ENCODE measurements at places on chromosomes 16 and 17. TPM values are rescaled to one million over a fixed set of nuclear protein-coding genes. Genes with fewer than 3 reads are reported as not detected.

DNA sequence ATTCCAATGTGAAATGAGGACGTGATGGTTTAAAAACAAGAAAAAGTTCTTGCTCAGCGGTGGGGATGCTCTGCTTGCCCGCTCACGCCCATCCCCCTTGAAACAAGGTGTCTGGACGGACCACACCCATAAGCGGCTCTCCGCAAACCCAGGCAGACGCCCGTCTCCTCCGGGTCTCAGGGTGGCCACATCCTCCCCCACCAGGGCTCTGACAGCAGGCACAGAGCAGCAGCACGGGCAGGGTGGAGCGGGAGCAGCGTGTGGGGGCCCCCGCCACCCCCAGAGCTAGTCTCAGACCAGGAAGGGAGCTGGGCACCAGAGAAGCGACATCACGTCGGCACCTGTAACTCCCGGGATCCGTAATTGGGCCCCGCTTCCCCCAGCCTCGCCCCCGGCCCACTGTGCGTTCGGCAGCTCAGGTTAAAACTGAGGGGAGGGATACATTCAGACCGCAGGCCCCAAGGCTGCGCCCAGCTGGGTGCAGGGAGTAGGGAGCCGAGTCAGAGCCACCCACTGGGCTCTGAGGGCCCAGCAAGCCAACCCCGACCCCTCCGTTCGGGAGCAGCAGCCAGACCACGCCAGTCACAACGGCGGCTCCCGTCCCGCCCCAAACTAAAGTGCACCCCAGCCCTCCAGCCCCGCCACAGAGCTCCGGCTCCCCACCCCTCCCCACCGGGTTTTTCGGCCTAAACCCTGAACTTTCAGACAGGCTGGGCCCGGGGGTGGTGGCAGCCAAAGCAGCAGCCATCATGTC is 22.0 kb downstream of the CLUH start:
- no peak for DNase-seq

DNA sequence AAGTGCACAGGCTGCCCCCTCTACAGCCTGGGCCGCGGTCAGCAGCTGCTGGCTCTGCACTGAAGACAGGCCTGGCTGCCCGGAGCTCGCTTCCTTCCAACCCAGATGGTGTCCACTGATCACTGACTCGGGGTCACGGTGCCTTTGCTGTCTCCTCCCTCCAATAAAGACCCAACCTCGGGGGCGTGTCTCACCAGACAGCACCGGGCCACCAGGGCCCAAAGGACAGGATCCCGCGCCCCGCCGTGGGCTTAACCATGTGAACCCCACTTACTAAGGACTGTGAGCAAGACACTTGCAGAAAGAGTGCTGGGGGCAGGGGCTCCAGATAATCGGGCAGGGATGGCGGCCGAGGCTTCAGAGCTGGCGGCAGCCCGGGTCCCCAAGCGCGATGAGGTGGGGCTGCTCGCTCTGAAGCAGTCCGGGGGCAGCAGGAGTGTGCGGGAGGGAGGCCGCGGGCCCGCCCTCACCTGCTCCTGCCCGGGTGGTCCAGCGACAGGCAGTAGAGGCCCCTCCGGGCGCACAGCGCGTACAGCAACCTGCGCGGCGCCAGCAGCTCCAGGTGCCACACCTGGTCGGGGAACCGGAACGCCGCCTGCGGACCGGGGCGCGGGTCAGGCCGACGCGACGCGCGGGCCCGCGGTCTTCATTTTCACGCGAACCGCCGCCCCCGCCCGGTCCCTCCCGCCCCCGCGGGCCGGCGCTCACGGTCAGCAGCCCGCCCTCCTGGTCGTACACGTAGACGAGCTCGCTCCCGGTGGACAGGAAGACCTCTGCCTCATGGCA is 502 bp downstream of the FAAP100 start:
- DNase-seq, result peak; percentile 11

GRCh38 chr16:30744183-30744582 is 4.0 kb upstream of the PHKG2 start:
- DNase-seq, result no peak

DNA sequence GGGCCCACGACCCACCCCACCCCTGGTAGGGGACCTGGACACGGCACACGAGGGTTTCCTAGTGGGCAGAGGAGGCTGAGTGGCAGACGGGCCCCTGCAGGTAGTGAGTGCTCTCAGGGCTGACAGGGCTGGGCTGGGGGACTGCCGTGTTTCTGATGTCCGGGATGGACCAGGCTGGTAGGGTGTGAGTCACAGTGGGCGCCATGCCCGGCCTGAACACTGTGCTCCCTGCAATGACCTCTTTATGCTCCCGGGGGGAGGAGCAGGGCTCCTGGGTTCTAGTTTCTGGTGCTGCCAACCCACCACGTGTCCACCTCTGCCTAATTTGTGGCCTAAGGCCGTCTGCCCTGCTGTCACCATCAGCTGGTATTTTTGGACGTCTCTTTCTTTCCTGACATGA is 26.3 kb downstream of the ARHGAP23 start:
- DNase-seq, result peak; percentile 53

DNA sequence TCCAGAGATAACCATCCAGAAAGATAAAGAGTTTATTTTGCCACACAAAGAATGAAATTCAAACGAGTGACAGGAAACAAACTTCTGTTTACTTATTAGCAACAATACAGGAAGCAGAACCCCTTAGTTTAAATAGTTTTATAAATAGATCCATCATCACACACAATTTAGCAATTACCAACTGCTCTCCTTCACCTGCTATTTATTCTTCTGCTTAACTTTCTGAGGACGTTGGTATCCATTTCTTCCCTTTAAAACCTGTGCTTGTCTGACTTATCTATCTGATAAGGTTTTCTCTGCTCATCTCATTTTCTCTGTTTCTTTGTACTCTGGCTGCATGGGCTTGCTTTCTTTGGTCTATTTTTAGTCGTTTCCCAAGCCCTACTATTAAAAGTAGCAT is 4.3 kb upstream of the ADAMTS18 start:
- DNase-seq, result no peak

The YPEL2 gene
- 36.7 TPM for total RNA-seq

DNA sequence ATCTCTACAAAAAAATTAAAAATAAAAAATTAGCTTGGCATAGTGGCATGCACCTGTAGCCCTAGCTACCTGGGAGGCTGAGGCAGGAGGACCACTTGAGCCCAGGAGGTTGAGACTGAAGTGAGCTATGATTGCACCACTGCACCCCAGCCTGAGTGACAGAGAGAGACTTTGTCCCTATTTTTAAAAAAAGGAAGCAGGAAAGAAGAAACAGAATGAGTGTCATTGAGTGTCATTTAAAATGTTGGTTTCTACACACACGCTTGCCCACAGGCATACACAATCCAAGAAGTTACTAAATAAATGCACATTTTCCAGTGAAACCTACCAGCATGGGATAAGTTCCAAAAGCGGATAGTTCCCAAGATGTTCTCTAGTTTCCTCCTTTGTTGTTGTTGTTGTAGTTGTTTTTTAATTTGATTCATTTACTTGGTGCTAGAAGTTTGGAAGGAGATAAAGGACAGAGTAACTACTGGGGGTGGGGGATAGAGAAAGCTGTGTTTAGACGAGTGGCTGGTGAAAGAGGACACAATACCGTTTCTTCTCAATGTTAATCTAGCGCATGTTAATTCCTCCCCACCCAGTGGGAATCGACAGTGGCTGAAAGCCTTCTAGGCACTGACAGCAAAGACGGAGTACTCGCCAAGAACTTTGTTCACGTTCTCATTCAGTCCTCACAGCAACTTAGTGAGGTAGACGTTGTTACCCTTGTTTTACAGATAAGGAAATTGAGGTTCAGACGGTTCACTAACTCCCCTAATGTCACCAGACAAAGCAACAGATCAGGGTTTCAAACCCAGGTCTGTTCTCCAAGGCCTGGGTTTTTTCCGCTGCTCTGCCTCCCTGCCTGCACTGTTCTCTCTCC is 17.3 kb downstream of the MRPS23 start:
- no peak for DNase-seq

DNA sequence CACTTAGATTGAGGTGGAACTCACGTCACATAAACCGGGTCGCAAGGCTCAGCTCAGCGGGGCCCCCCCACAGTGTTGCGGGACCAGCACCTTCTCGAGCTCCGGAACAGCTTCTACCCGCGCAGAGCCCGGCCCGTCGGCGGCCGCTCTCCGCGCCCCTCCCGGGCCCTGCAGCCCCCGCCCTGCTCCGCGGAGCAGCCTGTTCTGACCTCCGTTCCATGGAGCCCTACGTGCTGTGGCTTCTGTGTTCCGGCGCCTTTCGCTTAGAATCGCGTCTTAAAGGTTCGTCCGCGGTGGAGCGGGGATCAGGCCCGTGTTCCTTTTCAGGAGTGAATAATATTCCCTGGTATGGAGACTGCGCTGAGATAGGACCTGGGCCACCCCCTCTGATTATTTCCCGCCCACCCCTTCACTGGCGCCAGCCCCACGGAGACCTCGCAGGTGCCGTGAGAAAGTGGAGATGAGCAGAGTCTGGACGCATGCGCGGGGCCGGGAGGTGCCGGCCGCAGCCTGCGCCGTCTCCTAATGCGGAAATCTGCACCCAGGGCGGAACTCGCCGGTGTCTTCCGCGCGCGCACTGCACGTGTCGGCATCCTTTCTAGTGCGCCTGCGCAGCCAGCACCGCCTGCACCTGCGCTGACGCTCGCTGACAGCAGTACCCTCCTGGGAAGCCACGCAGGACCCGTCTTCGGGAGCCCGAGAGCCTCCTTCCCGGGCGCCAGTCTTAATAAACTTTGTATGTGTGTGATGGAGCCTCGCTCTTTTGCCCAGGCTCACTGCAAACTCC is 30.9 kb downstream of the ZNF778 start:
- DNase-seq, result no peak

GRCh38 chr16:5045499-5046115 is 11.9 kb upstream of the NAGPA start:
- DNase-seq, result no peak

The TLCD3B gene
- total RNA-seq, result 10.2 TPM

DNA sequence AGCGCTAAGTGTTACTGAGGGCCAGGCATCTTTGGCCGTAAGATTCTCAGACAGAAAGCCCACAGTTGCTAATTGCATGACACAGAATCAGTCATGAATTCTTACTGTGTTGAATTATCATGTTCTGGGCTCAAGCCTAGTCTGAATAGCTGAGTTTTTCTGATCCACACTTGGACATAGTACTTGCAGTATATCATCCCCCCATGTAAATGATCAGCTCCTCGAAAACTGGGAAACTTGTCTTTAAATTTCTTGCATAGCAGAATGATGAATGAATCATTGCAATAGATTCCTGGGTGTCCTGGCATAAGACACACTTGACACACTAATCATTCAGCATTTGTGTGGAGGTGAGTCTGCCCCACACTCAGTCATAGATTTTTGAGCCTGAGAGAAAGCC is 2.2 kb downstream of the MLYCD start:
- DNase-seq, result no peak

The PPM1D gene
- 15.8 TPM for total RNA-seq

- DNase-seq, result no peak
Observed at GRCh38 chr17:73286863-73287296, 24.9 kb downstream of the CDC42EP4 start.

DNA sequence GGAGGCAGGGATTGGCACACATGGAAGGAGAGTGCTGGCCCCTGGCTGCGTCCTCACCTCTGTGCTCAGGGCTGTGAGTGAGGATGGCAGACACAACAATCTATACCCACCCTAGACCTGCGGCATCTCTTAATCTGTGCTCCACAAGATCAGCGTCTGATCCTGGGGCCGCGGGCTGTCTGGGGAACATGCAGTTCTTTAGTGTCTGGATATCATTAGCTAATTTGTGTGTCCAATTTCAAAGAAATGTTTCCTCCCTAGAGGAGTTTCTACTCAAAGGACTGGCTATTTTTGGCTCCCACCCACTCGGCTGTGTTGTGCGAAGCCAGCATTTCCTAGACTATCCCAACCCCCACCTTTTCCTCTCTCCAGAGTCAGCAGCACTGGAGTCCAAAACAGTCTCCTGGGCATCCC is 93.8 kb downstream of the GRIN2A start:
- DNase-seq, result no peak

The TP53TG3 gene
- total RNA-seq, result not detected

DNA sequence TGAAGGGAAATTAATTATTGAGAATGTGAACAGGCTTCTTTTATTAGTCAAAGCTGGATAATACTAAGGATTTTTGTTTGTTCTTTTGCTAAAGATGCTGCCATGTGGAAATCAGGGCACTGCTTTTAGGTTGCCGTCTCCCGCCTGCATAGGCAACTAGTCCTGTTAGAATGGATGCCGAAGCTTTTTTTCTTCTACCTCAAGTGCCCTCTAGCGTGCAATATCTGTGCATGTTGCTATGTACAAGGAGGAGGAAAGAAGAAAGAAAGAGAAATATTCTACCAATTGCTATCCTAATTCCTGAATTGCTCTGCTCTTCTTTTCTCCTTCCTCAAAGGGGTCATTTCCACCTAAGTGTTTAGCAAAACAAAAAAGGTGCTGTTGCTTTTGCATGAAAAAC is 5.2 kb upstream of the CDH8 start:
- no peak for DNase-seq

DNA sequence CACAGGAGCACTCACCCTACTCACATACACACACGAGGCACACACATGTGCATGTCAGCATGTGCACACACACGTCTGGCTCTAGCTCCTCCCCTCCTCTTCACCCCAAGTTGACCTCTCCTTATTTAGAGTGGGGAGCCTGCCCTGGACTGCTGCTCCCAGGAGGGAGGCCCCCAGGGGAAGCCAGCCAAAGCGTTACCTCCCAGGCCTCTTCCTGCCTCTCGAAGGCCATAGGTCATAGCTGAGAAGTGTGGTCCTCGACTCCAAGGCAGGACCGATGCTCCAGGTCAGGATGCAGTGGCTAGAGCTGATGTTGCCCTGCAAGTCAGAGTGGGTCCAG is 18.8 kb downstream of the POLR3K start:
- no peak for DNase-seq

DNA sequence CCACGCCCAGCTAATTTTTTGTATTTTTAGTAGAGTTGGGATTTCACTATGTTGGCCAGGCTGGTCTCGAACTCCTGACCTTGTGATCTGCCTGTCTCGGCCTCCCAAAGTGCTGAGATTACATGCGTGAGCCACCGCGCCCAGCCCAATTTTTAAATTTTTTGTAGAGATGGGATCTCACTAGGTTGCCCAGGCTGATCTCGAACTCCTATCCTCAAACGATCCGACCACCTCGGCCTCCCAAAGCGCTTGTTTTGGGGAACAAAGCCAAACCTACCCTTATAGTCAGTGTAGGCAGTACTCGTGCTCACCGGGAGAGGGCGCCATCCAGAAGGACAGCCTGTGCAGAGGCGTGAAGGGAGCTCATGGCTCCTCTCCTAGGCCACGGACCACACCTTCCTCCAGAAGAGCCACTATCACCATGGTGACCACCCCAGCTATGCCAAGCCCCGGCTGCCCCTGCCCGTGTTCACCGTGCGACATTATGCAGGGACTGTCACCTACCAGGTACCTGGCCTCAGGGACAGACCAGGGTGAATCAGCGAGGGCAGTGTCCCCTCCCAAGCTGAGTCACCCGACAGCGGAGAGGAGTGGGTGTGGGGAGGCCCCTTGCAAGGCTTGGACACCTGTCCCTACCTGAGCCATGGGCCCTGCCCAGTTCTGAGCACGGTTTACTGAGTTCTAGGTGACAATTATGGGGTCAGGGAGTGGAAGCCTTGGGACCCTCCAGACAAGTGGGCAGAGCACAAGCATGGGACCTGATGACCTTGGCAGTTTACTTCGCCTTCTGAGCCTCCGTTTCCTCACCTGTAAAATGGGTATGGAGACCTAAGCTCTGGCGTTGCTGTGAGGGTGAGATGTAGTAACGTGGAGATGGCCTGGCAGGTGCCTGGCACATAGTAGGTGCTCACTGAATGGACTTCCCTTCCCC is 13.7 kb downstream of the MYO15B start:
- no peak for DNase-seq
